ENCODE measurements at places on chromosomes 4 and X. TPM values are rescaled to one million over a fixed set of nuclear protein-coding genes. Genes with fewer than 3 reads are reported as not detected.
A peak's percentile ranks its signal among the peaks of the same experiment; 100 is the strongest.

GRCh38 chr4:157204634-157205244 is 15.8 kb upstream of the GRIA2 start:
- DNase-seq = peak; percentile 76

DNA sequence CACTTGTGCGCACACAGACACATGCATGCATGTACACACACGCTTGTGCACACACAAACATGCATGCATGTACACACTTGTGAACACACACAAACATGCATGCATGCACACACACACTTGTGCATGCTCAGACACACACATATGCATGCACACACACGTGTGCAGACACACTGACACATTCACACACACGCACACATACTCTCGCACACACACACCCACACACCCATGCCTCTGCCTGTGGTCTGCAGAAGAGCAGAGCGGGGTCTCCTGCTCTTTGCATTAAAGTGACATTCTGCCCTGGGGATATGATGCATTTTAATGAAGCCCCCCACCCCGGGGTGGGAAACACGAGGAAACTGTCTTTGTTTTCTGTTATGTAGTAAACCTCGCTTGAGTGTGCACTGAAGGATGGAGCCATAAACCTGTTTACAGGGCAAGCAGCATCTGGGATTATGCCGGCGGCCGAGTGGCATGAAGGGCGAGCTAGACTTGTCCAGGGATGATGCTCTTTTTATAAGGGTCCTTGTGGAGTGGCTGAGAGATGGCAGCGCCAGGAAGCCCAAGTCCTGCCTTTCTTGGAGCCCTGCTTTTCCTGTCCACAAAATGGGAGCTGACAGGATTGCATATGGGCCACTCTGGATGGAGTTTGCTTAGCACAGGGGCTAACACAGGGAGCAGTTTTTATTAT is 17.8 kb downstream of the PSAPL1 start:
- peak; percentile 26 for DNase-seq

DNA sequence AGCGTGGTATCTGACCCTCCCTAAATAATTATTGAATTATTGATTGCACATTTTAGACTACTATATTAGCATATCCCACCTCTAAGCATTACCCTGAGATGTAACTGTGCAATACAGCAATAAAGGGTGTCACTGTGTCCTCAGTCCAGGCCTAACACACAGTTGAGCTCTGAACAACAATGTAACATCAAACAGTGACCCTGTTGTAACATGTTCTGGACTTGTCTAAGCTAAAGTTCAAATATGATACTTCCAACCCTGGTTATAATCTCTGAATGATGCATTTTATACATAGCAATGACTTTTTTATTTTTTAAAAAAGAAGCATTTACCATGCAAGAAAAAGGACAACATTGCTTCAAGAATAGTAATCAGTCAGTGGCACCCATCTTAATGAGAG is 61.6 kb upstream of the DMD start:
- DNase-seq = no peak

DNA sequence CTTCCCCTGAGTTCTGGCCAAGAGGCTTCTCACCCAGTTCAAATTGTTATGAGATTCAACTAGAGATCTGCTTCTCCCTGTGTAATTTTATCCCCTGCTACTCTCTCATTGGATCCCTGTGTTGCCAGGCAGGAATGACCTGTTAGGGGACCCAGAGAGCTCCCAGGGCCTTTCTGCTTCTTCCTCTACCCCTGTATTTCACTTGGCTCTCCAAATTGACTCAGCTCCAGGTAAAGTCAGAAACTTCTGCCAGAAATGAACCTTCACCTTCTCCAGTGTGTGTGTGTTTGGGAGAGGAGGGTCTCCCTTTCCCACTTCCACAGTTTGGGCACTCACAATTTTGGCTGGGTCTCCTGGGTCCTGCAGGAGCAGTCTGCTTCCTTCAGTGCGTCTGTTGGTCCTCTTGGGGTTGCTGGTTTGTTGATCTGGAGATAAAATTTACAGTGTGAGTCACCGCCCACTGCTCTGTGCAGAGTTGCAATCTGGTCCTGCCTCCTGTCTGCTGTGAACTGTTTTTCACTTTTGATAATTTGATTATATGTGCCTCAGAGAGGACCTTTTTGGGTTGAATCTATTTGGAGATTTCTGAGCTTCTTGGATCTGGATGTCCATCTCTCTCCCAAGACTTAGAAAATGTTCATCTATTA is 112.4 kb upstream of the EDA2R start:
- no peak for DNase-seq

GRCh38 chr4:139943277-139943676 is 210.7 kb downstream of the MAML3 start:
- no peak for DNase-seq

- no peak for DNase-seq
Measured at GRCh38 chr4:113831457-113831856, 69.9 kb upstream of the CAMK2D start.

- DNase-seq = no peak
Measured at GRCh38 chr4:7663075-7663541, 228.4 kb upstream of the PSAPL1 start.

Gene EVC2
- total RNA-seq = 6.3 TPM

Gene NEUROG2
- total RNA-seq = not detected

DNA sequence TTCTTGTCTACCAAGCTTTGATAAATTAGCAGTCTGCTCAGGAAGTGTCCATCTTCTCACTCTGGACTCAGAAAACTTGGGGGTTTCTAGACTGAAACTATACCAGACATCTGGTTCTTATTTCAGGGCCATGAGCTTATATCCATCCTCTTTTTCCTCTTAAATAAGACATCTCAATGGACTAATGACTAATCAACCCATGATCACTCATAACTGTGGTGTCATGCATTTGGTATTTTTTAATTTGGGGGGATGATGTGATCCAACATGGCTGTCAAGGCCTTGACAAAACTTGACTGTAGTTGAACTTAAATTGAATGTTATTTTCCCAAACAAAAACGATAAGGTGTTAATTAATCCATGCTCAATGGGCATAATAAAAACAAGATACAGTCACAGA is 87.8 kb downstream of the GPRASP3 start:
- no peak for DNase-seq

GRCh38 chr4:80058740-80059139 is 14.3 kb downstream of the ANTXR2 start:
- no peak for DNase-seq

GRCh38 chr4:85762529-85762871 is 287.6 kb downstream of the ARHGAP24 start:
- no peak for DNase-seq

All from upper lobe of right lung (tissue), 1 donor.